Stimulated activated CD8-positive, alpha-beta memory T cell treated with anti-CD3 and anti-CD28 coated beads, Interleukin-4, amount 100 ng/mL, for 4 hours (primary cell): ENCODE measurements at places on chromosomes 7 and 10.

GRCh38 chr7:128903621-128904361 is 6.7 kb downstream of the KCP start:
- no peak for DNase-seq

DNA sequence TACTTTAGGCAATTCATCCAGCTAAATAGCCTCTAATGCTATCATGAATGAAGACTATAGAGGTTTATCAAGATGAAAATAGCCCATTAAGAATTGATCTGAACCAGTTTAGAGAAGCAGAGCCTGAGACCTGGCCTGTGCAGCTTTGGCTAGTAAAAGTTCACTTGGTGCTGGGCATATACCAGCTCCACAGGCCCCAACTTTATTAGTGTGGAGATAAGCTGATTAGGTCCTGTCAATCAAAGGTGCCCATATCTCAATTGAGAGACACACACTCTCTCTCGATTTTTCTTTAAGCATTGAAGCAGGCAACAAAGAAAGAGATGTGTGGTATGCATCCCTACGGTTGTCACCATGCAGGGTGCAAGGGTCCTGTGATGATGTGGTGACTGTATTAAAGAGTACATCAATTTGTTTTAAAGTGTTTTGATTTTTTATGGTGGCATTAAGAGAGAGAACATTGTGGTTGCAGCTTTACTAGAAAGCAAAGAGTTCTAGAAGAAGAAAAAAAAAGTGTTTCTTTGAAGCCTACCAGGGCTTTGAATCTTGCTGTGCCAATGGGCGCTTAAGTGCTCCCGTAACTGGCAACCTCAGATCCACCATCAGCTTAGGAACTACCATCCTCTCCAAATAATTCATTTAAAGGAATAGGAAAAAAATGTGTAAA is 111.6 kb downstream of the VTI1A start:
- no peak for DNase-seq

DNA sequence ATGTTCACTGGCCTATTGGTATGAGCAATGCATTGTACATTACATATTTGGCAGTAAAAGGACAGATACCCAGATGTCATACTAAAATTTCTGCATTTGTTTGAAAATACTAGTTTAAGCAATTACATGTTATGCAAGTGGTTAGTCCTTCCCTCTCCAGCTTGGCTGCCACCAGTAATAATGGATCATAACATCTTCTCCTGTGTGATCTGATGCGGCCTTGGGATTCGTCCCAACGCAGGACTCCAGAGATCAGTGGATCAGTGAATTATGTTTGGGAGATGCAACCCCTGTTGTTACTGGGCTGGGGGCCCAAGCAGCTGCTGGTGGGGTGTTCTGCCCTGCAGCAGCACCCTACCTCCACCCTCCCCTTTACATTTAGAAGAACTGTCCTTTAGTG is 11.2 kb upstream of the PDK4 start:
- no peak for DNase-seq

DNA sequence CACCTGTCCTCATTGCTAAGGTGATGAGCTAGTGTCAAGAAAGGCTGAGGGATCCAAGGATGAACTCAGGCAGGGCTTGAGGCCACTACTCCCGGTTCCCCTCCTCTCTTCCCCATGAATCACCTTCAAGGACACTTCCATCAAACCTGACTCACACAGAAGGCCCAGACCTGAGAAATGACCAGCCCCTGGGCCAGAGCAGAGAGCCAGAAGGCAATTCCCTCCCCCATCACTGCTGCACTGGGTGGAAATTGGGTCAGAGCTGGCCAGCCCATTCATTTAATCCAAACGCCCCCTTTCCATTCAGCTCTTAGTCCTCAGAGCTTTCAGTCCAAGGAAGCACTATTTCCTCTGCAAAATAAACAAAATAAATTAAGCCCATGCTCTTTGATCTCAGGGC is 182.0 kb downstream of the KCNMA1 start:
- no peak for DNase-seq

DNA sequence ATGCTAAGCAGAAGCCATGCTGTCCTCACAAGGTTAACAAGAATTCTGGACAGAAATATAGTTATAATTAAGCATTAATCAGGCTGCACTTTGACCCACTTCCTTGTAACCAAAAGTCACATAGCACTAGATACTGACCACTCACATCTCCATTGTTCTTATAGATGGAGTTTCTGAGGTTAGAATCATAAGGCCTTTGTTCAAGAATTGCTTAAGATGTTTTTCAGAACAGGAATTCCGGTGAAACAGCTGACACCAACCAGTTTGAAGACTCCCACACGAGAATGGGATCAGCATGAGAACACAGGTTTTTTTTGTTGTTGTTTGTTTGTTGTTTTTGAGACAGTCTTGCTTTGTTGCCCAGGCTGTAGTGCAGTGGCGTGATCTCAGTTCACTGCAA is 488.3 kb upstream of the NRP1 start:
- DNase-seq: no peak

- no peak for DNase-seq
Observed at GRCh38 chr10:127905001-127905847, 1.7 kb upstream of the PTPRE start.

- DNase-seq: no peak
Observed at GRCh38 chr10:61942604-61943461, 41.3 kb downstream of the ARID5B start.

DNA sequence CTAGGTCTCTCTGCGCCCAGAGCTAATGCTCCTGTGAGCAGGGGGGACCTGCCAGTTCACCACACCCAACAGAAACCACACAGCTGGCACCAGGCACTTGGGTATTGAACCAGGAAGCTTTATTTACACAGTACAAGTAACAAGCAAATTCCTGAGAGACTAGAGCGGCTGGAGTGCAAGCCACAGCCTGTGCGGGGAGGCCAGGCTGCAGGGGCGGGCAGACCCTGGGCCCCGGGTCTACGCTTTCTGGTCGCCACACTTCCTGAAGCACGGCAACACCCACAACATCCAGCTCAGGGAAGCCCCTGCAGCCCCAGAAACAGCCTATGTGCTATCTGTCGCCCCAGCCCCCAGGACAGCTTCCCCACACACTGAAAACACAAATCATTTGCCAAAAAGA is 125.0 kb downstream of the FAM53B start:
- no peak for DNase-seq

- DNase-seq: no peak
Observed at GRCh38 chr7:1232623-1233332, at the start of gene UNCX. TSS of gene UNCX (plus strand) at chr7:1232872. CDS start at chr7:1233018, 146 bp downstream.

GRCh38 chr7:48042216-48042615 is 6.9 kb downstream of the C7orf57 start:
- DNase-seq: no peak

GRCh38 chr7:87416682-87417587 is 58.5 kb downstream of the ABCB4 start:
- peak; percentile 7 for DNase-seq

DNA sequence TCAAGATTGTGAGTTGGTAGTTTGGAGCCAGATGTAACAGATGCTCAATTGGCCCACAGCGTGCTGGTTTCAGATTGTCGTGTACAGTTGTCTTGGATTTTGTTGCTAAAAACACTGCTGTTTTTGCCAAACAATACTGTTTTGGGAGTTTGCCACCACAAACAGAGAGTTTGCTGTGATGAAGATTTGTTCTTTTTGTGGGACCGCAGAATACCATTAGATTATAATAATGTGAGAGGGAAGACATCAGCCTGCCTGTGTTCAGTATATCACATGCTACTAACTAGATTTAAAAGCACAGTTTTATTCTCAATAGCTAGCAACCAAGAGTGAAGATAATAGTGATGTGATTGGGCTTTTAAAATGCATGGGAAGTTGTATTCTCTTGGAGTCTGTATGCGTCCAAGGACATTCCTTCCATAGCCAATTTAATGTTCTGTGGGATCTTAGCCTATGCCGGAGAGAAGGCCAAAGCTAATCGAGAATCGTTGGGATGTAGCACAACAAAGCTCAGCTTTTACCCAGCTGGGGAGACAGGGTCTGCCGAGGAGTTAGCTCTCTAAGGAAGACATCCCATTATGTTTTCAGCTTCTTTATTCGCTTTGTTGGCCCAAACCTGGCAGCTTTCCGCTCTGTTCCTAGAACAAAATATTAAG is 18.7 kb upstream of the ITGA8 start:
- no peak for DNase-seq

DNA sequence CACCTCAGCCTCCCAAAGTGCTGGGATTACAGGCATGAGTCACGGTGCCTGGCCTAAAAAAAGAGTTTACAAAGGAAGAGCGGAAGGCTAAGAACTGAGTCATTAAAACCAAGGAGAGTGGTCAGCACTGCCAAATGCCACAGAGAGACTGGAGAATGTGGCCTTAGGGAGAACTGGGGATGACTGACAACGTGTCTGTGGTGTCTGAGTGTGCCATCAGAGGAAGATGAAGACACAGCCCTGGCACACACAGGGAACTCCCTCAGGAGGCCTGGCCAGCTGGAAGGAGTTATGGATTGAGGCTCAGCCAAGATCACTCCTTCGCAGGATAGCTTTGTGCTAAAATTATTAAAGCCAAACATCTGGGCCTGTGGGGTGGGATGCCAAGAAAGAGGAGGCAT is 3.9 kb upstream of the INA start:
- DNase-seq: no peak

DNA sequence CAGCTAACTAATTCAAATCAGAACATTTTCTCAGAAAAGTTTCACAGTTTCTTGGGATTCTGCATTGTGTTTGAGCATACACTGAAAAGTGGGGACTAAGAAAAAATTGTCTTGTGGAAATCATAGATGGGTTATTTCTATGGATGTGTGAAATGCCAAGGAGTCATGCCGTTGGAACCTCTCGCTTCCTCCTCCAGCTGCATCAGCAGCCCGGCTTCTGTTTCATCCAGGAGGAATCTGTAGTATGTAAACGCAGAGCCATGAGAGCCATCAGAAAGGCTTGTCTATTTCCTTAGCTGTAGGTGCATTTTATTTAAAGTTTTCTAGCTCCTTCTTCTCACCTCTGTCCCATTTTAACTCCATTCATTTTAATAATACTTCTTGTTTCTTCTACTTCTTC is 1144.1 kb downstream of the GATA3 start:
- DNase-seq: no peak

DNA sequence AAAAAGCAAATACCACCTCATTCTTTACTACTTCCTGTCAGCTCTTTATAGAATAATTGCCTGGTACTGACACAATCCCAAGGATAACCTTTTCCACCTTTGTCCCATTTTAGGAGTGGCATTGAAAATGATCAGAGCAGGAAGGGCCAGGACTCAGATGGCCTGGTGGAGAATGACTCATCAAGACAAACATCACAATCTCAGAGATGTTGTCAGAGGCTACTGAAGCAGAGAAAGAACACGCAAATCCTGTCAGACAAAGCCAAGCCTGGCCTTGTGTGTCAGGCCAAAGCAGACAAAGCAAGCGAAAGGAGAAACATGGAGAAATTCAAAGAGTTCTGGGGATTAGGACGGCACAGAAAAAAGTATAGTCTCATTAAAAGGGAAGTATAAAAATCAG is 40.9 kb downstream of the NSUN6 start:
- no peak for DNase-seq

- no peak for DNase-seq
Observed at GRCh38 chr7:46191776-46192175, 270.7 kb upstream of the IGFBP3 start.

- DNase-seq: no peak
Observed at GRCh38 chr10:29908962-29909361, 150.4 kb downstream of the JCAD start.

DNA sequence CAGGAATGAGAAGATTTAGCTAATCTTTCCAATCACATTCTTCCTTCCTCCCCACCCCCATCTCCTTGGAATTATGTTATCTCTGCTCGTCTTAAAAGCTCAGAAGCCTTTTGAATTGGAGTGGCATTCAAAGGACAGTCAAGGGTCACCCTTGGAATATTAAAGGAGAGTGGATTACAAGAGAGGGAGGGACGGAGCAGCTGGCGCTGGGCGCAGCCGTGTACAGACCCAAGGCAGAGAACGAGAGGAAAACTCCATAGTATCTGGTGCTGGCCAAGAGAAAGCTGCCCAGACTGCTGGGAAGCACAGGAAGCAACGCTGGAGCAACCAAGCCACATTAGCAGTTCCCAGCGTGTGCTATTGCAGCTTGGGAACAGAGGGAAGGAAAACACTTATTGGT is 95.7 kb downstream of the POU6F2 start:
- no peak for DNase-seq

GRCh38 chr7:16404636-16405035 is 16.7 kb downstream of the CRPPA start:
- no peak for DNase-seq

DNA sequence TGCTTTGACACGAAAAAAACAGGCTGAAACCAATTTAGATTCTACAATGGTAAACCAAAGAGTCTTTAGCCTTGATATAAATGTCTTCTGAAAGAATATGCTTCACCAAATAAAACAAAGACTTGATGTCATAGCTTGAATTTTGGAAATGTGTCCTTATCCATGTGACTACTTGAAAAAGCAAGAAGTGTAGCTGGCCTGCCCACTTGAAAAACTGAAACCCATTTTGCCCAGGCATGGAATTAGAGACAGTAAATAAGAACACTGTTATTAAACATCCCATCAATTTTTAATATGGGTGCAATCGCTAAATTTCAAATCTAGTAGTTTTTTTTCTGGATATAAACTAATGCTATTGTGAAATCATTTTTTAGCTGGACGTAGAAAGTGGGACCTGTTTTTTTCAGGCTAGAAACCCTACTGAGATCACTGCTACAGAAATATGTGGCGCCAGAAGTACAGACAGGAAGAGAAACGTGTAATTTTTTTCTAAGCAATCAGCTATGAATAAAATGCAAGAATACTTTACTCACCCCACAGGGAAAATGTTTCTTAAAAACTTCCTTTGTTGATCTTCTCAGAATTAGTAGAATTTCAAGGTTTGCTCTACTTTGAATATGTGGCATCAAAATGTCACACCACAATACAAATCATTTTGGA is 56.7 kb downstream of the PIP4K2A start:
- no peak for DNase-seq

DNA sequence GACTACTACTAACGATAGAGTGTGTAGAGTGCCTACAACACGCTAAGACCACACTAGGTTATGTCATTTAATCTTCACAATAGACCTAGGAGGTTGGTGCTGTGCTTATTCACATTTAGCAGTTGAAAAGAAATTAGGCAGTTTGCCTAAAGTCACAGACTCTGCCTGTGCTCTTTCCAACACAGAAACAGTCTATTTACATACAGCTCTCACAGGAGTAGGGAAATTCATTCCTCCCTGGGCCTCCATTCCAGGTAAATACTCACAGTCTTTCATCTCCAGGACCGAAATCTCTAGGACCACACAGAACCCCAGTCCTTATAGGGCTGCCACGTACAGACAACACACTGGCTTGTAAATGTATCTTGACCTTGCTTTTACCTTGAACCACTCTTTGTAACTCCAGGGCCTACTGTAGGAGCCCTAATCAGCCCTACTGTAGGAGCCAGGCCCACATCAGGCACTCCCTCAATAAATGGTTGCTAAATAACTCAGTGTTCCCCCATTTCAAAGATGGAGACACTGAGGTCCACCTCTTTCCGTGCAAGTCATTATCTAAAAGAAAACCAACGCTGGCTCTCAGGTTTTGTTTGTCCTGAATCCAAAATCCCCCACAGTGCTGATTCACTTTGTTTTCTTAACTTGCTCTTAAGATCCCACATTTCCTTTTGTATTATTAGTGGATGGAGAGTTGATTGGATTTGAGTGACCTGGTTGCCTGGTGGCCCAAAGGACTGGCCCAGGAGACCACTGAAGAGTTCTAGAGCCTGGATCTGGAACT is 146.9 kb downstream of the KCNMA1 start:
- no peak for DNase-seq

GRCh38 chr10:93440591-93441091 is 41.5 kb downstream of the MYOF start:
- DNase-seq: no peak
